NCI-H2029 treated with DMSO at 0.1 percent for 48 hours (cell line): ENCODE measurements at places on chromosomes 12 and 14.

DNA sequence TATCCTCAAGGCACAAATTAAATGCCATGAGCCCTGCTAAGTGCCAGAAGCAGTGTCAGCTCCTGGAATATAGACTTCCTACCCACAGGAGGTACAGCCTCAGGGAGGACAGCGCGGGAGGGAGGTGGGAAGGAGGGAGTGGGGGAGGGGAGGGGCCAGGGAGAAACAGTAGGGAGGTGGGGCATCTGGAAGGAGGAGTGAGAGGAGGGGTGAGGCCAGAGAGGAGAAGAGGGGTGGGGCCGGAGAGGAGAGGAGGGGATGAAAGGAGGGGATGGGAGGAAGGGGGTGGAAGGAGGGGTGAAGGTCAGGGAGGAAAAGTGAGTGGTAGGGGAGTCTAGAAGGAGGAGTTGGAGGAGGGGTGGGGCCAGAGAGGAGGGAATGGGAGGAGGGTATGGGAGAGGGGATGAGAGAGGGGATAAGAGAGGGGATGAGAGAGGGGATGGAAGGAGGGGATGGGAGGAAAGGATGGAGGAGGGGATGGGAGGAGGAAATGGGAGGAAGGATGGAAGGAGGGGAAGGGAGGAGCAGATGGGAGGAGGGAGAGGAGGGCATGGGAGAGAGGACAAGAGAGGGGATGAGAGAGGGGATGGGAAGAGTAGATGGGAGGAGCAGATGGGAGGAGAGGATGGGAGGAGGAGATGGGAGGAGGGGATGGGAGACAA, 9.2 kb upstream of the CCDC197 start:
- DNase-seq = no peak

DNA sequence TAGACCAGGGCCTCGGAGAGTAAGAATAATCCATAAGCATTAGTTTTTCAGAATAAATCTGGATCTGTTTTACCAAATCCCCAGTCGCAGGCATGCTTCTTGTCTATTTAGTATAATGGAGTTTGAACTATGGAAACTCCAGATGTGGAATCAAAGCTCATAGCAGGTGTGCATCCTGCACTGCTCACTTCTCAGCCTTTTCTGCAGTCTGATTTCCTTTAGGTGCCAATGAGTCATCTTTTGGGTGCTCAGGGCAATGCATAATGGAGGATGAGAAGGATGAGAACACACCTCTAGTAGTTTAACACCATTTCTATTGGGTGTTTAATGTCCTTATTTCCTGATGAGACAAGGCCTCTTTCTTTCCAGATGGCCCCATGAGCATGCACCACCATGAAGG, 961.2 kb downstream of the TMEM121 start:
- no peak for DNase-seq

- DNase-seq = no peak
Observed at GRCh38 chr12:115351514-115352077, 667.6 kb upstream of the TBX3 start.

- DNase-seq = no peak
Observed at GRCh38 chr12:20657496-20657895, 37.6 kb upstream of the SLCO1C1 start.

DNA sequence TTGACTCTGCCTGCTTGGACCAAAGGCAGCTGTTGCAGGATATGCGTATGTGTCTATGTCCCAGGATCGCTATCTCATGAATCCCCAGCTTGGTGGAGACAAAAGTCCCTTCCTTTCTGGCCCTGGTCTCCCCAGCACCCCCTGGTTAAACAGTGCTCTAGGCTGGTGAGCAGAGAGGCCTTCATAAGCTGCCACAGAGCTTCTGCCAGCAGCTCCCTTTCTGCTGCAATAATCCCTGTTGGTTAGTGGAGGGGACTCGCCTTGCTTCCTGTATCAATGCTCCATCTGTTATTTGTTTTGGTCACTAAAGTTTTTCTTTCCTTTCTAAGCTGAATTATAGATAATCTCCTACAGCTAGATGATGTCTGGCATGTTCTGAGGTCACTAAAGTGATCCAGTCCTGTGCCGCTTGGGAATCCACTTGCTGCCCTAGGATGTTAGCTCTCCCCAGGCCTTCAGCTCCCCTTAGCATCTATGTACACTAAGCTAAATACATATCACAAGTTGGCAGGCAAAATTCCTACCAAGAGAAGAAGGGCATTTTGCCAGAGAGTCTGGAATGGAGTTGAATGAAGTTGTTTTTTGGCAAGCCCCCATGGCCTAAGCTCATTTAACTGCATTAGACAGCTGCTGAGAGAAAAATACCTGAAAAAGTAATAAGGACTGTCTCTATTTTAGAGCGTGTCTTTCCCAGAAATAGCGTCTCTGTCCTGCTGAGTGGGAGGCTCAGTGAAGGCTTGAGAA, 47.8 kb downstream of the RDH12 start:
- DNase-seq = no peak
